Activated T-cell treated with anti-CD3 and anti-CD28 coated beads, Interleukin-2, amount 50 U/mL, for 48 hours (primary cell): ENCODE measurements at places on chromosomes 3 and 15.

GRCh38 chr3:114122027-114122709 lies 56.7 kb downstream of the DRD3 start:
- no peak for DNase-seq

- no peak for DNase-seq
These were observed 40.1 kb downstream of the SGO1 start for GRCh38 chr3:20145874-20146273.

DNA sequence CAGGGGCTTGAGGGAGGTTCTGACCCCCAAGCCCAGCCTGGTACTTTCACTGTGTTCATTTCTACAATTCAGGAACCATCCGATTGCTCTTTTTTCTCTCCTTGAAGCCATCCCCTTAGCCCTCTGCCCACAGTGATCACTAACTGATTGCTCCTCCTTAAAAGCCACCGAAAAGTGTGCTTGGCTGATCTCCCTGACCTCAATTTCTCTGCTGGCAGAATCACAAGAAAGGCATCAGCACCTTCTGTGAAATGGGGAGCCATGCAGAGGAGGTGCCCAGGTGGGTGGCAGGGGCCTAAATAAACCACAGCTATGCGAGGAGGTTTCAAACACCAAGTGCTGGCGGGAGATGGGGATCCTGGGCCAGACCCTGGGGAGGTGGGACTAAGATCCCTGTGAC lies 56.2 kb downstream of the SRGAP3 start:
- no peak for DNase-seq

- DNase-seq: no peak
These were observed 6.6 kb downstream of the CBLB start for GRCh38 chr3:105862217-105862616.

DNA sequence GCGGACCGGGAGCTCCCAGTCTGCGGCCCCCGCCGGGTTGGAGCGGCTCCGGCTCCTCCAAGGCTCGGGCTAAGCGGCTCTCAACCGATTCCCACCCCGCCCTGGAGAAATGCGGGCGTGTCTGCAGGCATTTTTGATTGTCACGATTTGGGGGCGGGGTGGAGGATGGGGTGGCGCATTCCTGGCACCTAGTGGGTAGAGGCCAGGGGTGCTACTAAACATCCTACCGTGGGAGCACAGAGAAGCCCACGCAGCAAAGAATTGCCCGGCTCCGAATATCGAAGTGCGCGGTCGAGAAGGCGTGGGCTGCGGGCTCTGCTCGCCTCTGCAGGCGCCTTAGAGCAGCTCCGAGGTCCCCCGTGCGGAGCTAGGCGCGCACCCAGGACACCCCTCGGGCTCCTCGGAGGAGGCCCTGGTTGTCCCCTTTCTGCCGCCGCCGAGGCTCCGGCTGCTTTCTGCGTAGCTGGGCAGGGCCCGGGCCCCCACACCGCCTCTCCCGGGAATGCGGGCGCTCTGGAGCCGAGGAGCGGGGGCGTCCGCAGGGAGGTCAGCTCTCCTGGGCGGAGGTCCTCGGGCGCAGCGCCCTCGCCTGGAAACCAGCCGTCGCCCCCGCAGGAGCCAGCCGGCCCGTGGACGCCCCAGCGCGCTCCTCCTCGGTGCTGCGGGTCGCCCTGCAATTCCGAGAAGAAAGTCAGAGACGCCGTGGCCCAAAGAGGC lies 16.5 kb upstream of the LAMP3 start:
- DNase-seq: peak; percentile 76

DNA sequence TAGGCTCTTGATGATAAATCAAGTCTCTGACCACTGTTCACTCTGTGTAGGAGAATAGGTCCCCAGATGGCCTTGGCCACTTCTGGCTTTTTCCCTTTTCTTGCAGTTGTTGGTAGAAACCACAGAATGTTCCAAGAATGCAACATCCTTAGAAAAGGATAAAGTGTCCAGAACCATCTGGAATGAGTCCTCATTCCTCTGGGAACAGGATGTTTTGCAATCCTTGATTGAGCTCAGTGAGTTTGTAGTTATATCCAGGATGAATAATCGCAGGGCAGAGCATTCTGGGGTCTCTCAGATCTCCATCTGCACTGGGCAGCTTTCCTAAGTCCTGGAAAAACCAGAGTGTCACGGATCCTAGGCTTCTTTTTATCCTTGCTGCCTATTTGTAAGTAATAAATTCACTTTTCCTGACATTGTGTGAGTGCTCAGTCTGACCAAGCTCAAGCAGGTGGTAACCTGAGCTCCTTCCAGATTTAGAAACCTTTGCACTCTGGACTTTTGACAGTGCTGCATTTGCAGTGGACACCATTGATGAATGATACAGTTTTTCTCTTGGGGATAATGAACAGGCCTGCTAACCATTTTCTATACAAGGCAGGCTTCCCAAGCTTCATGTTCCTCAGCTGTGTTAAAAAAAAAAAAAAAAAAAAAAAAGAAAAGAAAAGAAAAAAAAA lies 1028.6 kb downstream of the OTOL1 start:
- DNase-seq: no peak

GRCh38 chr3:31695280-31696008 lies 162.7 kb downstream of the STT3B start:
- DNase-seq: peak; percentile 34

- DNase-seq: peak; percentile 55
These were observed at the start of gene CCR2 for GRCh38 chr3:46353647-46354410. TSS of gene CCR2 (plus strand) at chr3:46354111. CDS start at chr3:46357528, 3,417 bp downstream.
